Thymus (tissue), 14 donors: ENCODE measurements at places on chromosomes 6 and 20.

DNA sequence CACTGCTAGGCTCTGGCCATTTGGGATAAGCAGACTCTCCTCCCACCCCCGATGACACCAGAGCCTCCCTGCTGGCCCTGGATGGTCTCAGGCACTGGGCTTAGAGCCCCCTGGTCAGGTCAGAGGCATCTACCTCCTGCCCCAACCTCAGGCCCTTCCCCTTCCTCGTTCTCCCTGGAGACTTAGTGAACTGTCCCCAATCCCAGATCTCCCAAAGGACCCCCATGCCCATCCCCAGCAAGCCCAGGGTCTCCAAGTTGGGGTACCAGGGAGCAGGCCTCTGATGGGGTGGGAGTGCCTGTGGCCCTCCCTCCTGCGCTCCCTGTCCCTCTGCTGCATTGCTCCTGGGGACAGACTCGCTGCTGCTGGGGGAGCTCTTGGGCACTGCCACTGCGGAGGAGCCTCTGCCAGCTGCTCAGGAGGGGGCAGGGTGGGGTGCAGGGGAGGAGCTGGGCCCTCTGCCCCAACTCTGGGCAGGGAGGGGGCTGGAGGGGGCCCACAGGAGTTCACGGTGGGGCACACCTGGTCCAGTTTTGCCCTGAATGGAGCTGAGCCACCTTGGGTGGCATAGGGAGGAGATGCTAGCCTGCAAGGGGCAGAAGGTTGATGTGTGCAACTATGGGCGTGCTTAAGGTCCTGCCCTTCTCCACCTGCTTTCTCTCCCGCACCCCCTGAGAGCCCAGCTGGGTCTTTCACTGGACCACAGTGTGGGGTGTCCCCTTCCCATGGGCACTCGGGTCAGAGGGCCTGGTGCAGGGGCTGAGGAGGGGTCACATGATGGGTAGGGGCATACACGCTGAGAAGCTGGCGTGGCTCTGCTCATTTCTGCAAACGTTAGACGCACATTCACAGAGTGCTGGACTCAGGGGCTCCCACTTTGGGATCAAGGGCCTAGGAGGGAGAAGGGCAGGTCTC lies 40.4 kb downstream of the SPDEF start:
- H3K27ac ChIP-seq: no peak overlapping the region
- no peaks in the 10 kb centered on the region for H3K4me1 ChIP-seq
- no peaks in the 10 kb centered on the region for H3K27me3 ChIP-seq
- DNase-seq: no peak

DNA sequence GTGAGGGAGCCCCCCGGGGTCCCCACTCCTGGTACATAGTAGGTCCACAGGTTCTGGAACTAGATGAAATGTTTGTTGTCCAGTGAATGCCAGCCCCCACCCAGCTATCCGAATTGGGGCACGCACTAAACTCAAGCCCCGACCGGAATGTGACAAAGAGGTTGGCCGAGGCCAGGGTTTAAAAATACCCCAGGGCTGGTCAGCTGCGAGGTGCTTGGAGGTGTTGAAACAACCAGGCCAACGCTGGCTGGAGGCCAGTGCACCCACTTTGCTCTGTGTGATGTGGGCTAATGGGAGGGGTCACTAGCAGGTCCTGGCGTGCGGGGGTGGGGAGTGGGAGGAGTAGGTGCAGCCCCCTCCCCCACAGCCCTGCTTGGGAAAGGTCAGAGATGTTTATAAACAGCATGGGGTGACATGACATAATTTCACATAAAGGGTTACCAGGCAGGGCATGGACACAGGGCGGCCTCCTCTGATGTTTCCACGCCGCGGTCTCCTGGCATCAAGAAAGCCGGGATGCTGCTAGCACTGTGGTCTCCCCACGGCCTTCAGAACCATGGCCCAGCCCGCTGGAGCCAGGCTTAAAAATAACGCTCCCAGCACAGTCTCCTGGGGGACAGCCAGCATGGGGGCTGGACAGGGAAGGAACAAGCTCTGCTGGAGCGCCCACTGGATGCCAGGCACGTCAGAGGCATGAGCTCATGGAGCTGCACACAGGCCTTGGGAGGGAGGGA lies 111.2 kb upstream of the PTPN1 start:
- H3K27ac ChIP-seq: no peak overlapping the region
- no peak overlapping the region for H3K4me3 ChIP-seq
- no peak for DNase-seq
- H3K27me3 ChIP-seq: peaks cover 2% of the 10 kb centered on the region
- H3K4me1 ChIP-seq: peaks cover 49% of the 10 kb centered on the region
- H3K36me3 ChIP-seq: no peaks in the 10 kb centered on the region

GRCh38 chr6:64012351-64013001 lies 376.9 kb downstream of the PHF3 start:
- no peaks in the 10 kb centered on the region for H3K36me3 ChIP-seq
- no peak overlapping the region for H3K4me3 ChIP-seq
- no peaks in the 10 kb centered on the region for H3K27me3 ChIP-seq

DNA sequence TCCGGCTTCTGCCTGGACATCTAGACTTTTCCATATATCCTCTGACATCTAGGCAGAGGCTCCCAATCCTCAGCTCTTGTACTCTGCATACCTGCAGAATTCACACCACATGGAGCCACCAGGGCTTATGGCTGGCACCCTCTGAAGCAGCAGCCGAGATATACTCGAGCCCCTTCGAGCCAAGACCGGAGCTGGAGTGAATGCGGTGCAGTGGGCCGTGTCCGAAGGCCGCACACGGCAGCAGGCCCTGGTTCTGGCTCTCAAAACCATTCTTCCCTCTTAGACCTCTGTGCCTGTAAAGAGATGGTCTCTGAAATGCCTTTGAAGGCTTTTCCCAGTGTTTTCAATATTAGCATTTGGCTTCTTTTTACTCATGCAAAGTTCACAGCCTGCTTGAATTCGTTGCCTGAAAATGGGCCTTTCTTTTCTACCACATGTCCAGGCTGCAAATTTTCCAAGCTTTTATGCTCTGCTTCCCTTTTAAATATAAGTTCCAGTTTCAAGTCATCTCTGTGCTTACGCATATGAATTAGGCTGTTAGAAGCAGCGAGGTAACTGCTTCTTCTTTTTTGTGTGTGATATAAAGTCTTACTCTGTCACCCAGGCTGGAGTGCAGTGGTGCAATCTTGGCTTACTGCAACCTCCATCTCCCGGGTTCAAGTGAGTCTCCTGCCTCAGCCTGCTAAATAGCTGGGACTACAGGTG lies 3.8 kb upstream of the SIRPB1 start:
- no peak for DNase-seq
- H3K36me3 ChIP-seq: no peaks in the 10 kb centered on the region
- H3K27me3 ChIP-seq: no peaks in the 10 kb centered on the region
- H3K4me3 ChIP-seq: no peak overlapping the region

DNA sequence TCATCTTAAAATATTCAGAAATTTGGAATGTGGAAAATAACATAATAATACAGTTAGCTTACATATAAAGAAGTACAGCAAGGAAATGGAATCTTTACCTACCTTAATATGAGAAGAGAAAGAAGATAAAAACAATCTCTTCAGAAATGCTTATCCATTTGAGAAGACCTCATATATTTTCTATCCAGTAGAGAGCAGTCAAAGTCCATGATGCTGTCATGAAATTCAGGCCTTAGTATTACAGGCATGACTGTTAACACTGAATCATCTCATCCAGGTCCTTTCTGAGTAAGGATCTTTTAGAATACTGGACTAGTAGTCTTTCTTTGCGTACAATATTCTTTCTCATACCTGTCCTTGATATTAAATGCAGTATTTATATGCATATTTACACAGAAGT lies 713.4 kb downstream of the CD109 start:
- DNase-seq: no peak
- no peaks in the 10 kb centered on the region for H3K4me1 ChIP-seq
- H3K27ac ChIP-seq: no peak overlapping the region
- H3K27me3 ChIP-seq: no peaks in the 10 kb centered on the region

DNA sequence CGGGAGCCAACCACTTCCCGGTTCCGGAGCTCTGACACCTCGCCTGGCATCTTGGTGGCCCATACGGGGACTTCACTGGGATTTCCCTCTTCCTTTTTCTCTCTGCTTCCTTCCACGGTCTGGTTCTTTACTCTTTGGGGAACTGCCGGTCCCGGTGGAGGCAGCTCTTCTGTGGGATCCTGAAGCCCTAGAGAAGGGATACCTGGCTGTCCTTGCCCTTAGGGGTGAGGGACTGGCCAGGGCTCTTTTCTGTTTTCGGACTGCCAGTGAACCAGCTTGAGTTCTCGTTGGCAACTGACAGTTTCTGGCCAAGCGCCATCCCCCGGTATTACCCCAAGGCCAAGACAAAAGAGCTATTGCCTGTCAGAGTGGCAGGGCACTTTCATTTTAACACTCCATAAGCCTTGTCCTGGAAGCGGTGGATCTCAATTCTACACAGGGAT lies 880 bp upstream of the CPXM1 start:
- no peak overlapping the region for H3K27ac ChIP-seq
- peaks cover 9% of the 10 kb centered on the region for H3K36me3 ChIP-seq
- peaks cover 10% of the 10 kb centered on the region for H3K4me1 ChIP-seq
- peaks cover 60% of the 10 kb centered on the region for H3K27me3 ChIP-seq
- H3K4me3 ChIP-seq: peak overlapping the region; percentile 20

DNA sequence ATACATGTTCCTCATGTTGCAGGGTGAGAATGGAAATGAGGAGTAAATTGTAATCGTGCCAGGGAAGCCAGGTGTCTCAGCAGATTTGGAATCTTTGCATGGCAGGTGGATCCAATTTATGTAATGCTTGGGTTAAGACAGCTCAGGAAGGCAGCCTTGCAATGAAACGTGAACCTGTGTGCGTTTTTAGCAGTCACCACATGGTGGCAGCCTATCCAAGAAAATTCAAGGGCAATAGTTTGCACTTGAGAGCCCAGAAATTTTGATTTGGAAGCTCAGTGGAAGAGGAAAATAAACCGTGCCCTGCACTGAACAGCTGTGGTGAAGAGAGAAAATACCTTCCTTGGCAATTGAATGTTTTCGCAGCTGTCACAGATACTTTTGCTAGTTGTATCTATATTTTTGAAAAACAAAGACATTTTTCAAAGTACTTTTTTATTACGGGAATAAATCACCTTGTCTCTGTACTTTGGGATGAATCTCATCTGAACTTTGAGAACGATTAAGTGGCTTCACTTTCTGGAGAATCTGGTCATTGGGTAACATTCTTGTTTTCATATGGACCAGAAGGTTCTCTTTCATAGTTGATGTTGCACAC lies 26.5 kb downstream of the MTHFD1L start:
- peaks cover 39% of the 10 kb centered on the region for H3K36me3 ChIP-seq
- H3K27ac ChIP-seq: no peak overlapping the region
- H3K4me3 ChIP-seq: no peak overlapping the region
- peaks cover 7% of the 10 kb centered on the region for H3K4me1 ChIP-seq
- peak; percentile 47 for DNase-seq
- no peaks in the 10 kb centered on the region for H3K27me3 ChIP-seq

DNA sequence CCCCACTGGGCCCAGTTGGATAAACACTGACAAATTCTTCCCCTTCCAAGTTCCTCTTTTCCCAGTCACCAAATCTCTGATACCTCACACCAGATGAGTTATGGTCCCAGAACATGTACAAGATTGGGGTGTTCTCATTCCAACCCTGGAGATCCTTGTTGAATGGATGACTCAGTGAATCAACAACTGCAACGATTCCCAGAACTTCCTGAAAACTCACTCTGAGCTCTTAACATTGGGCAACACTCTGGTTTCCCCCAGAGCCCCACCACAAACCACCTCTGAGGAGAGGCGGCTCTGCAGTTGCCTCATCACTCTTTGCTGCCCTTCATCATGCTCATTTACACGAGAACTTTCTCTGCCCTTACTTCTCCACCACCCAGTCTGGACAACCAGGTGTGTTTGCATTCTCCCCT lies 115.2 kb downstream of the MRPL14 start:
- H3K36me3 ChIP-seq: no peaks in the 10 kb centered on the region
- H3K27me3 ChIP-seq: no peaks in the 10 kb centered on the region
- H3K4me1 ChIP-seq: peaks cover 8% of the 10 kb centered on the region
- H3K4me3 ChIP-seq: no peak overlapping the region
- no peak overlapping the region for H3K27ac ChIP-seq

DNA sequence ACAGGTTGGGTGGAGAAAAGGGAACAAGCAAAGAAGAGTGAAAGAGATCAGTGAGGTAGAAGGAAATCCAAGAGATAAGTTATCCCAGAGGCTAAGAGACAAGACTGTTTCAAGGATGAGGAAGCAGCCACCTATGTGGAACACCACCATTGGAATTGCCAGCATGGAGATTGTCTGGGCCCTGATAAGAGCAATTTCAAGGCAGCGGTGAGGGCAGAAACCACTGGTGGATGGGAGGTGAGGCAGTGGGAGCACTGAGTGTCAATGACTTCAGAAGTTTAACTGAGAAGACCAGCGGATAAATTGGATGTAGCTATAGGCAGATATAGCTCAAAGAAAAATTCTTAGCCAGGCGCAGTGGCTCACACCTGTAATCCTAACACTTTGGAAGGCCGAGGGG lies 56.7 kb downstream of the SNX5 start:
- no peak overlapping the region for H3K27ac ChIP-seq
- peaks cover 3% of the 10 kb centered on the region for H3K4me1 ChIP-seq
- H3K4me3 ChIP-seq: no peak overlapping the region
- DNase-seq: no peak
- H3K27me3 ChIP-seq: peaks cover 3% of the 10 kb centered on the region

GRCh38 chr6:74113901-74114300 lies 417.9 kb downstream of the CD109 start:
- no peaks in the 10 kb centered on the region for H3K4me1 ChIP-seq
- no peaks in the 10 kb centered on the region for H3K27me3 ChIP-seq
- DNase-seq: no peak
- H3K27ac ChIP-seq: no peak overlapping the region
- H3K36me3 ChIP-seq: no peaks in the 10 kb centered on the region

DNA sequence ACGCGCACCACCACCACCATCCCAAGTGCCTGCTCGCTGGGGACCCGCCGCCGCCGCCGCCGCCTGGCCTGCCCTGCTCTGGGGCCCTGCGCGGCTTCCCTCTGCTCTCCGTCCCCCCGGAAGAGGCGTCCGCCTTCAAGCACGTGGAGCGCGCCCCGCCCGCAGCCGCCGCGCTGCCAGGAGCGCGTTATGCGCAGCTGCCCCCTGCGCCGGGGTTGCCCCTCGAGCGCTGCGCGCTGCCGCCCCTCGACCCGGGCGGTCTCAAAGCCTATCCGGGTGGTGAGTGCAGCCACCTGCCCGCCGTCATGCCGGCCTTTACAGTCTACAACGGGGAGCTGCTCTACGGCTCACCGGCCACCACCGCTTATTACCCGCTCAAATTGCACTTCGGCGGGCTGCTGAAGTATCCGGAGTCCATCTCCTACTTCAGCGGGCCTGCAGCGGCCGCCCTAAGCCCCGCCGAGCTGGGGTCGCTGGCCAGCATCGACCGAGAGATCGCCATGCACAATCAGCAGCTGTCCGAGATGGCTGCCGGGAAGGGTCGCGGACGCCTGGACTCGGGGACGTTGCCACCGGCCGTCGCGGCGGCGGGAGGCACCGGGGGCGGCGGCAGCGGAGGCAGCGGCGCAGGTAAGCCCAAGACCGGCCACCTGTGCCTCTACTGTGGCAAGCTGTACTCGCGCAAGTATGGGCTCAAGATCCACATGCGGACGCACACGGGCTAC lies 7.2 kb downstream of the PRDM13 start:
- H3K4me3 ChIP-seq: peak overlapping the region; percentile 54
- H3K27ac ChIP-seq: no peak overlapping the region
- no peaks in the 10 kb centered on the region for H3K36me3 ChIP-seq
- peaks cover 10% of the 10 kb centered on the region for H3K4me1 ChIP-seq
